ENCODE measurements at places on chromosomes 11 and 22.

DNA sequence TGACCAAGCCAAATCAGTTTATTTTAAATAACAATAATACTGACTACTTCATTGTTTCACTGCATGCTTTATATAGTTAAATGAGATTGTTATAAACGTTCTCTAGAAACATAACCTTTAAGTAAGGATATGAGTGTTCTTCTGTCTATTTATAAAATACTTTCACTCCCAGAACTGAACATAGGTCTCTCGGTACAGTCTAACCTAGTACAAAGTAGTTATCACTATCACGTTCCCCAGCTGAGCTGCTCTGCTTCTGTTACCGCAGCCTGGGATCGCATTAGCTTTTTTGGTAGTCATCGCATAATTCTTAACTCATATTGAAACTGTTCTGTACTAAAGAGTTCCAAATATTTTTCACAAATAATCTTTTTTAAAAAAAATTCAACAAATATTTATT is 143.6 kb downstream of the WNT11 start:
- DNase-seq: no peak

DNA sequence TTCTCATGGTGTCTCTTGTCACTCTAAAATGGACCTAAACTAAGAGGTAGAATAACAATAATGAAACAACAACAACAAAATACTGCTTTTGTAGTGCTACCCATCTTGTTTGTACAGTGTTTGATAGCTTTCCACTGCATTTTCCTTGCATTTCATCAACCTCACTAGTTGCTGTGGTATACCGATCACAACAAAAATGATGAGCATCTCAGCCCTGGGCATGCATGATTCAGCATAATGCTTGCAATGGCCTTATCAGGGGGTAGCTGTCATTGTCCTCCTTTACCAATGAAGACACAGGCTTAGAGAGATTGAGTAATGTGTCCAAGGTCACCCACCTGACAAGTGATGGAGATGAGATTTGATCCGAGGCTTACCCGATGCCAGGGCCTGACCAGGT is 682.5 kb downstream of the NTM start:
- DNase-seq: no peak

DNA sequence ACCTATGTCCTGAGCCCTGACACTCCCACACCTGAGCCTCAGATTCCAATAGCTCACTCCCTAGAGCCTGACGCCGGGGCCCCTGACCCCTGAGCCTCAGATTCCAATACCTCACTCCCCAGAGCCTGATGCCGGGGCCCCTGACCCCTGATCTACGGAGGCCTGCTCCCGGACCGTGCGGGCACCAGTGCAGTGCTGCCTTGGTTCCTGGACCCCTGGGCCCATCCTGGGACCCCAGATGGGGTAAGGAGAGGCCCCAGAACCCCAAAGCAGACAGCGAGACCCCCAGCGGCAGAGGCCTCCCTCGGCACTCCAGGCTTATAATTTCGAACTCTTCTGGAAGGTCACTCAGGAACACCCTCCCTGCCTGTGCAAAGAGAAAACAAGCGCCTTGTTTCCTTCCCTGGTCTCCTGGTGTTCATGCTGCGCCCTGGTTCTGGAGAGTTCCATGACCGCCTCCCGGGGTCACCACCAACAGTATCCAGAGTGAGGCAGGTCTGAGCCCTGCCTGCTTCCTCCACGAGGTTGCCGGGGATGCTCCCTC is 7.5 kb downstream of the SUSD2 start:
- no peak for DNase-seq

DNA sequence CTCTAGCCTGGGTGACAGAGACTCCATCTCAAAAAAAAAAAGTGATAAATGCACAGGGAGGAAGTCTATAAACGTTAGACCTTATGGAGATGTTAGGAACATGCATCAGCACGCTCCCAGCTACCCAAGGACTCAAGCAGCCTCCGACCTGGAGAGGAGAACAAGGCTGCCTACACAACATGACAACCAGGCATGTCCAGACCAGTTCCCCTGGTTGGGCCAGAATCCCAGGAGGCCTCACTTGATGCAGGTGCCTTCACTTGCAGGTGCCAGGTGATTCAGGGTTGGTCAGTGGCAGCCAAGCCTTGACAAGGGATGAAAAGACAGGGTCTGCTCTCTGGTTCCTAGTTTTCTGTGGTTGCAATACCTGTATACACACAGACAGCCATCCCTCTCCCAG is 5.9 kb downstream of the RANGAP1 start:
- DNase-seq: peak; percentile 84

- no peak for DNase-seq
Measured at GRCh38 chr11:18312663-18313420, 9.1 kb downstream of the HPS5 start.

GRCh38 chr22:46564084-46564714 is 26.8 kb upstream of the CELSR1 start:
- DNase-seq: no peak

DNA sequence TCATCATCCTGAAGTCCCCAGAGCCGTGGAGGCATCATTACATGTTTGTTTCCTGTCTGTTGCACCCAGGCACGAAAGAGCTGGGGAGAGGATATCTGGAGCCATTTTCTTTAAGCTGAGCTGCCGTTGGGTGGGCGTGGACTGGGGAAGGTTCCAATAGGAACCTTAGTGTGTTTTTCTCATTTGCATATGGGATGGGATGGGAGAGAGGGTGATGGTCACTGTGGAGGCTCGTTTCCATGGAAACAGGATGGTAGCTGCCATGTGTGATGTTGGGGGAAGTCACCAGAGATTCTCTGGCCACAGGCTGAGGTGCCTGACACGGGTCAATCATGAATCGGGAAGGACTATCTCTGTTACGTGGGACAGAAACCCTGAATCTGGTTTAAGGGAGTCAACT is 39.7 kb downstream of the CACNA1I start:
- DNase-seq: no peak

GRCh38 chr11:6260207-6260726 is 629 bp downstream of the CCKBR start:
- DNase-seq: no peak

DNA sequence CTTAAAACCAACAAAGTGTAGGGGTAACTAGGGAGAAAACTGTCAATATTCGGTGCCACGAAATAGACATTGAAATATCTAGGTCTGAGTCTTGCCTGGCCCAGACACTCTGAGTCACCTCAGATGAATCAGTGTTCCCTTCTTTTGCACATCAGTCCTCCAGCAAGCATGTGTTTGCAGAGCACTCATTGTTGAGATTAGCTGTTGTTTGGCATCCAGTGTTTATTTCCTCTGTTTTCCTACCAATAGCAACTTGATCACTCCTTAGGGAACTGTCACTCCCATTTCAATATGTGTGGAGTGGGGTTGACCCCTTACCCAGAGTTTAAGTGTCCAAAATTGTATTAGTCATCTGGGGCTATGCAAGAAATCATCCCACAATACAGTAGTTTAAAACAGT is 4.7 kb upstream of the ASCC2 start:
- no peak for DNase-seq

GRCh38 chr11:12693094-12693478 is 18.9 kb downstream of the TEAD1 start:
- no peak for DNase-seq

DNA sequence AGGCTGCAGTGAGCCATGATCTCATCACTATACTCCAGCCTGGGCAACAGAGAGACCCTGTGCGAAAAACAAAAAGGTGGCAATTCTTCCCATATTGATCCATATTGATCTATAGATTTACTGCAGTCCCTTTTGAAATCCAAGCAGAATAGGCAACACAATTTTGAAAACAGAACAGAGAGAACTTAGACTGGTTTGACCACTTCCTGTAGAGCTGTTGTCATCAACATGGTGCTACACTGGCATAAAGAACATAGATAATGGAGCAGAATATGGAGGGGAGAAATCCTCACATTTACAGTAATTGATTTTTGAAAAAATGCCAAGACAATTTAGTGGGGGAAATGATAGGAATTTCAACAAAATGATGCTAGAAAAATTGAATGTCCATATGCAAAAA is 34.1 kb downstream of the GRK3 start:
- no peak for DNase-seq

GRCh38 chr22:38032681-38033521 is 24.3 kb upstream of the PICK1 start:
- DNase-seq: no peak

DNA sequence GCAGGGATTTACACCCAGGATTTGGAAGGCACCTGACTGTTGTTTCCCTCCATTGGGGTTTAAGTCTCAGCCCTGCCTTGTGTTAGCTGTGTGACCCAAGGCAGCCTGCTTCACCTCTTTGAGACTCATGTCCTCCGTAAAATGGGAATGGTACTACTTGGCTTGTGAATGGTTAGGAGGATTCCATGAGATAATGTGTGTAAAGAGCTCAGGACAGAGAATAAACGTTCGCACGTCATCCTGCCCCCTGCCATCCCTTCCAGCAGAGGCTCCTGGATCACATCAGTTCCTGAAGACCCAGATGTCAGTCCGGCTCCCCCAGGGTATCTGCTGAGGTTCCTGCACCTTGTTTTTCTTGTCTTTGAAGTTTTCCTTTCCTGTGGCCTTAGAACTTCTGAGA is 16.8 kb upstream of the ACCSL start:
- DNase-seq: no peak

DNA sequence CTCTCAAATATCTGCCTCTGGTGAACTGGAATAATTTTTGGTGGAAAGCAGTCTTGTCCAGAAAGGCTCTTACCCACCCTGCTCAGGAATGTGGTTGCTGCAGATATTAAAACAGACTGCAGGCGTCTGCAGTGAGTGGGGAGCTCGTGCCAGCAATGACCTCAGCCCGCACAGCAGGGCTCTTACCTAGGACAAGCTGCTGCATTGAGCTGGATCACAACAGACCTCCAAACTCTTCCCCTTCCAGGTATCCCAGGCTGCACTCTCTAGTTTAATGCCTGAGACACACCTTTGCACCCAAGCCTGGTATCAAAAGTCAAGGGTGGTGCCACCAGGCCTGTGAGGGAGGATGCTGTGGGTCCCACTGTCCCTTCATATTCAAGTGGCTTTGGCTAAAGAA is 69.7 kb upstream of the CDON start:
- no peak for DNase-seq

GRCh38 chr22:23187871-23188700 is 7.8 kb downstream of the BCR start:
- no peak for DNase-seq

- no peak for DNase-seq
Measured at GRCh38 chr22:27224485-27225374, 567.3 kb downstream of the MIAT start.

DNA sequence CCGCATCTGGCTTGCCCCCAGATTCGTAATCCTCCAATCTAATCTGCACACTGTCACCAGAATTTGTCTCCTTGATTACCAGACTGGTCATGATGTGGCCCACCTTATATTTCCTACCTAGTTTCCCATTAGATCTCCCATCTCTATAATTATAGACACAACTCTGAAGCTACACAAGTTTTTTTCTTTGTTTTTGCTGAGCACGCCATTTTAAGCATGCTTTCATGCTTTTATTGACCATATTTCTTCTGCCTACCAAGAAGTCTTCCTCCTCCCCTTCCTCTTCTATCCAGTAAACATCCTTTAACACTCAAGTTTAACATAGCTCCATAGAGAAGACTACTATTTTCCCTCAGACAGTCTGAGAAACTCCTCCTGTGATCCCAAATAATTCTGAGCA is 24.3 kb upstream of the DEPDC7 start:
- no peak for DNase-seq

DNA sequence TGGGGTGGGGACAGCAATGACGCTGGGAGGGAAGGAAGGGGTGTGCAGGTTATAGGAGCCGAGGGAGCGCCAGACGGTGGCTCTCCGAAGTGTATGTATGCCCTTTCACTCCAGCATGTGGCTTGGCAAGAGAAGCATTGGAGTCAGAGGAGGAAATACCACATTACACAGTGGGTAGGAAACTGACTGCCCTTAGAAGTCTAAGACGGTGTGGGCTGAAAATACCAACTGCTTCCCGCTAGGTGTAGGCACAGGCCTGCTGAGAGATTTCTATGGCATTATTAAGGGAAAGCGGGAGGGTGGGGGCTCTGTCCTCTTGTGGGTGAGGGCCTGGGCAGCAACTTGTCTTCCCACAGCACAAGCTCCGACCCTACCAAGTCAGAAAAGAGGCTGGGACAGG is 44.7 kb downstream of the CACNG2 start:
- DNase-seq: no peak

DNA sequence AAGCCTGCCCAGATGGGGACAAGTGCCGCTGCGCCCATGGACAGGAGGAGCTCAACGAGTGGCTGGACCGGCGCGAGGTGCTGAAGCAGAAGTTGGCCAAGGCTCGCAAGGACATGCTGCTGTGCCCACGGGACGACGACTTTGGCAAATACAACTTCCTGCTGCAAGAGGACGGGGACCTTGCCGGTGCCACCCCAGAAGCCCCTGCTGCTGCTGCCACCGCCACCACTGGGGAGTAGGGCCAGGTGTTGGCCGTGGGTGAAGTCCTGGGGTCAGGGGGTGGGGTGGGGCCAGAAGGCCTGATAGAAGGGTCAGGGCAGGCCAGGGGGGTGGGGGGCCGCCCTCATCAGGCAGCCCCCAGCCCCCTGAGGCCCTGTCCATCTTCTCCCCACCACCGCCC is 24.6 kb upstream of the TEF start:
- DNase-seq: no peak

- DNase-seq: no peak
Measured at GRCh38 chr22:28994522-28994921, 67.1 kb downstream of the C22orf31 start.

DNA sequence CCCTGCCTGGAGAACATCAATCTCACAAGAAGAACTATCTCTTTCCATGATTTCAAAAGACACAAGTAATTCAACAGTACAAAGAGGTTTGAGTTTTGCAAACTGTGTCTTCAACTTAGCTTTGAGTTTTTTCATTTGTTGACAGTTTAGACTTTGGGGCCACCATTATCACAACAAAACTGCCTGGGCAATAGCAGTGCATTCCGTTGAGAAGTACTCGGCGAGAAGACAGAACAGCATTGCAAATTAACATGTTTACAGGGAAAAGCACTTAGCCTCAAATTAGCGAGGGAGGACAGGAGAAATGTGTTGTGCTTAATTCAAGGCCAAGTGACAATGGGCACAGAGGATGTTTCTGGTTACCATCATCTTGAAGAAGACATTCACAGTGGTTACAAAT is 133.2 kb upstream of the MPPED2 start:
- no peak for DNase-seq

- no peak for DNase-seq
Measured at GRCh38 chr11:122897606-122898210, 15.1 kb downstream of the JHY start.

DNA sequence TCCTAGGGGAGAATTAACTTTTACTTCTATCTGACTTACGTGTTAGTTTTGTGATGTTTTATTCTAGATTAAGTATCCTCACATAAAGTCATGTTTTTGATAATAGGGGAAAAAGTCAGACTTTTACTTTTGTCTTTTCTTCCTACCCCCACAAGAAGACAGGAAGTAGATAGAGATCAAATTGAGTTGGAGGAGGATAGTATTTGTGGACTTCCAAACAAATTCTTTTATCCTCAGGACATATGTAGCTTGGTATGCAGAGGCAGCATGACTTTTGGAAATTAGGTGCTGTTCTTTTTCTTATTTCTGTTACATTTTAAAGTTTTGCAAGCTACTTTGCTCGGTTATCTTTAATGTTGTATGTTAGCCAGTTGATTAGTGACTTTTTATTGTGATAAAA is 61.4 kb downstream of the MTMR3 start:
- no peak for DNase-seq

- no peak for DNase-seq
Measured at GRCh38 chr11:10623797-10624761, 55.6 kb upstream of the LYVE1 start.

GRCh38 chr11:46362156-46363030 is 15.1 kb downstream of the DGKZ start:
- no peak for DNase-seq

- DNase-seq: no peak
Measured at GRCh38 chr11:94329501-94329900, 25.1 kb downstream of the IZUMO1R start.

Data from breast epithelium (tissue), 4 donors.